ENCODE measurements at places on chromosomes 5 and 9.

DNA sequence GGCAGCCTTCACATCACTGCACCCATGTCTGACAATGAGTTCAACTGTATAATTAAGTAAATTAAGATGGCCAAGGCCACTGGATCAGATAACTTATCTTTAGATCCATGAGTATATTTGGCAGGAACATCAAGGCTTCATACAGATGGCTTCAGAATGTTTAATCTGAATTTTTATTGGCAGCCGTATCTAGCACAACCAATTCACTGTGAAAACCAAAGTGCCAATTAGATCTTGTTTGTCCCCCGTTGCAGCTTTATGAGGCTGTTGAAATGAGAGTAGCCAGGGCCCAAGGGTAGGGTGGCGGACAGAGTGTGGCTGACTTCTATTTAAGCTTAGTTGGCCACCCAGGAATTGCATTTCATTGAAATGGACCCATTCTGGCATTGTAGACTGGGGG, 137.7 kb downstream of the SYK start:
- DNase-seq = no peak

- peak; percentile 27 for DNase-seq
These were observed 638 bp downstream of the MRPS30 start for GRCh38 chr5:44809215-44809955.

- no peak for DNase-seq
These were observed 105.0 kb downstream of the ACER2 start for GRCh38 chr9:19513671-19514275.

- DNase-seq = no peak
These were observed 9.0 kb upstream of the PAPPA start for GRCh38 chr9:116144555-116144954.

DNA sequence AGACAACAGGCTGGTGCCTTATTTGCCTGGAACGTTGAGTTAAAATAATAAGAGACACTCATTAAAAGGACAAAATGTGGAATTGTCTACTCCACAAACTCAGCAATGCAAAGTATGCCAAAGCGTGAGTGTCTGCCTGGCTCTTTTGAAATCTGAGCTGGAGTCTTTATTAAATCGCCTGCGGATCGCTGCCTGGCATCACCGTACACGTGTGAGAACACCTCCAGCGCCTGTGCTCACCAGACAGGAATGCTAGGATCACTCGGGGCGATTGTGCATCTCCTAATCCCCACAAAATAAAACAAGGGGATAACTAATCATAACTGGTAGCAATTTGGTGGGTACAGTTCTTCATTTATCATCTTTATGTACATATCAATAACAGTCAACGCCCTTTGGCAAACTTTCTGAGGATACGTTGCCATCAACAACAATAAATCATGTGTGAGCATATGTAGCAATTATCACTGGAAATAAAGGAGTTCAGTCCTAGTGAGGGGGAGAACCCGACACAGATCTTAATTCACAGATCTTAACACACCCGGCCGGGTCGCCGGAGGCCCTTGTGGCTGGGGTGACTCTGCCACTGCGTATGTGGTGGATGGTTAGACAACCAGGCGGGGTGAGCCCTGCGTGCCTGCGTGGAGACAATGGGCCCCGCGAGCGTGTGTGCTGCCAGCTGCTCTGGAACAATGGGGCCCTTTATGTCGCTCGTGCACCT, 284.9 kb upstream of the IRX1 start:
- DNase-seq = no peak

GRCh38 chr5:2260211-2261003, 377.7 kb upstream of the IRX4 start:
- DNase-seq = no peak

Data from effector CD8-positive, alpha-beta T cell (primary cell).